ENCODE measurements at places on chromosomes 5 and 9.

GRCh38 chr9:126275386-126276001 lies 51.1 kb upstream of the MVB12B start:
- no peak for DNase-seq

GRCh38 chr5:90902651-90903386 lies 344.2 kb downstream of the ADGRV1 start:
- no peak for DNase-seq

- DNase-seq, result no peak
These were observed 46.5 kb upstream of the ZFR start for GRCh38 chr5:32490972-32491557.

- no peak for DNase-seq
These were observed 33.1 kb upstream of the ZNF462 start for GRCh38 chr9:106829666-106830408.

DNA sequence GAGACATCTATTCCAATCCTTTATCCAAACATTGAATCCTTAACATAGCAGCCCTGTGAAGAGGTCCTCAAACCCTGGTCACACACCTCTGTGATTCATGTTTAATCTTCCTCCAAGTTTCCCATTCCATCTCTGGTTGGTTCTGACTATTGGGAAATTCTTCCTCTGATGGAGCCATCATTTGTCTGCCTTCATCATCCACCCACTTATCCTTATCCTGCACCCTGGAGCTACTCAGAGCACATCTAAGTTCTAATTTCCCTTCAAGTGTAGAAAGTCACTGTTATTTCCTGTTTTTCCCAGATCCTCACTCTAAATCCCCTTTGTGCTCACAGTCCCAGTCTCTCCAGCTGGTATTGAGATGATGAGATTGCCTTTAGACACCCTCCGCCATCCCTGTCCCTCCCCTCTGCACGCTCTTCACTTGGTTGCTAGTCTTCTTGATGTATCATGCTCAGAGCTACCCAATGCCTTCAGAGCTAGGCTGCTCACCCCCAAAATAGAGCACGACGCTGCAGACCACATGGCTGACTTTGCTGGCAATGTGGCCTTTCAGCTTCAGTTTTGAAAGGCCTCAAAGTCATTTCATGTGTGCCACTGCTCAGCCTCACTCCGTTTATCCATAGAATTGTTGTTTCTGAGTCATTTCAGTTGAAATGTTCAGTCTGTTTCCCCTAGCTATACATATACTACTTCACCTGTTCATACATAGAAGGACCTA lies 154.3 kb downstream of the PALM2AKAP2 start:
- DNase-seq, result peak; percentile 56

DNA sequence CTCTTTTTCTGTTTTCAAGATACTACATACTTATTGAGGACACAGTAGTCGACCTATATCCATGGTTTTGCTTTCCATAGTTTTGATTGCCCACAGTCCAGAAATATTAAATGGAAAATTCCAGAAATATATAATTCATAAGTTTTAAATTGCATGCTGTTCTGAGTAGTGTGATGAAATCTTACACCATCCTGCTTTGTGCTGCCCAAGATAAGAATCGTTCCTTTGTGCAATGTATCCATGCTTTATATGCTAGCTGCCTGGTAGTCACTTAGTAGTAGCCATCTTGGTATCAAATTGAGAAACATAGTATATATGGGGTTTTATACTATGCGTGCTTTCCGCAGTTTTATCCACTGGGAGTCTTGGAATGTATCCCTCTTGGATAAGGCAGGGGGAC lies 59.0 kb downstream of the CWC27 start:
- DNase-seq, result no peak

- peak; percentile 88 for DNase-seq
These were observed 84.4 kb upstream of the SPIN1 start for GRCh38 chr9:88303721-88304451.

DNA sequence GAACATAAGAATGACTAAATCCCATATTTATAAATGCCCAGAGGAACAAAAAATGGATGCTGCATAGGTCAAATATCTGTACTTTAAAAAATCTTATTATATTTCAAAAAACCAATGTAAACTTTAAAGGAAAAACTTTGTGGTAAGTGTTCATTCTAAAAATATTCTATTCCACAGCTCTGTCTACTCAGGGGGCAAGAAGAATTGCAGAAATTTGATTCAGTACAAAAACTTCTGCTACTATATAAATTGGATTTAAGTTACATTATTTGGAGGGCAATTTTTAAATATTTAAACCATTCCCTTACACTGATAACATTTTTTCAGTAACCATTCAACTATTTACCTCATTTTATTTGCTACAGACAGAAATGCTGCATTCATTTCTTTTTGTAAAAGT lies 32.1 kb downstream of the NFIB start:
- DNase-seq, result no peak

DNA sequence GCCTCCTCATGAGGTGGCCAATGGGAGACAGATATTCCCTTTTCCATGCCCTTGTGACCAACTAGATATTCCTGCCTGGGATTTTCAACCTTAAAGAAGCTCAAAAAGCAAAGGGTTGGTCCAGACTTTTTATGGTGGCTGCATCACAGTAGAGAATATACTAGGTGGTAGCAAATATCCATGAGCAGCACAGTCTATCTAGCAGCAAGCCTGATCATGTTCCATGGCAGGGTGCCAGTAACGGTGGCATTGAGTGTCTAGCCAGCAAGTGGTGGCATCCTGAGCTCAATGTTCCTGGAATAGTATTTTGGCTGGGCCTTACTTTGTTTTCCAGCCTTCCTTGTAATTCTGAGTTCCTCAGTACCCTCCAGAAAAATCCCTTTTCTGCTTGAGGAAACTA lies 25.8 kb downstream of the CDC25C start:
- DNase-seq, result no peak

- DNase-seq, result no peak
These were observed 587 bp downstream of the MIER3 start for GRCh38 chr5:56951126-56951945.

- no peak for DNase-seq
These were observed 8.1 kb upstream of the RAD23B start for GRCh38 chr9:107274953-107275422.
